Upper lobe of left lung (tissue), 6 donors: ENCODE measurements at places on chromosomes 16 and 17. TPM values are rescaled to one million over a fixed set of nuclear protein-coding genes. Genes with fewer than 3 reads are reported as not detected.

GRCh38 chr17:50468304-50469207 is at the start of gene CHAD:
Gene CHAD (minus strand): TSS chr17:50468880. CDS start chr17:50468813, 67 bp downstream.
- DNase-seq, result no peak

DNA sequence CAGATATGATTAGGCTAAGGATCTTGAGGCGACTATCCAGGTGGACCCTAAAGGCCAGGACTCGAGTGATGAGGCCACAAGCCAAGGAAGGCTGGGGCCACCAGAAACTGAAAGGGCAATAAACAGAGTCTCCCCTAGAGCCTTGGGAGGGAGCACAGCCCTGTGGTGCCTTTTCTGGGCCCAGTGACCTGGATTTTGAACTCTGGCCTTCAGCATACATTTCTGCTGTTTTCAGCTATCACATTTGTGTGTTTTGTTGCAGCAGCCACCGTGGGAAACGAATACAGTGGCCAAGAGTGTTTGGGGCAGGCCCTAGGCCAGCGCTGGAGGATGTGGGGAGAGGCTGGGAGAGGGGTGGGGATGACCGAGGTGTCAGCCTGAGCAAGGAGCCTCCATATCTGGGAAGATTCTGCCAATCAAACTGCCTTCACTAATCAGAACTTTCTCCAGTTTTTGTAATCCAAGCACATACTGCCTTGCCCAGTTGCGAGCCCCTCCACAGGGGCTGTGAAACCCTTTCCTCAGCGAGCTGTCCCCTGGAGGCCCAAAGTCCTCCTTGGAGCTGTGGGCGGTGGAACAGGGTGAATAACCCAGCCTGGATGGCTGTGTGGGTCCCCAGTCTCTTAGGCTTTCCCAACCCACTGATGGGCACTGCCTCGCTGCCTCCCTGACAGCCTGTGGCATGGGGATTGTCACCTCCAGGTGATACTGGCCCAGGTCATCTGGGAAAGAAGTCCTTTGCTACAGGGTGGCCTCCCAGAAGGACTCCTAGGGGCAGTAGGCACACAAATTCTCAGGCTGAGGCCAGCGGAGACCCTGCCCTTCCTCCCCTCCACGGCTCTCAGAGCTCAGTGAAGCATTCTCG is 16.8 kb downstream of the B9D1 start:
- peak; percentile 18 for DNase-seq

The TNS4 gene
- 2.1 TPM for total RNA-seq

The STX1B gene
- total RNA-seq, result 0.46 TPM

DNA sequence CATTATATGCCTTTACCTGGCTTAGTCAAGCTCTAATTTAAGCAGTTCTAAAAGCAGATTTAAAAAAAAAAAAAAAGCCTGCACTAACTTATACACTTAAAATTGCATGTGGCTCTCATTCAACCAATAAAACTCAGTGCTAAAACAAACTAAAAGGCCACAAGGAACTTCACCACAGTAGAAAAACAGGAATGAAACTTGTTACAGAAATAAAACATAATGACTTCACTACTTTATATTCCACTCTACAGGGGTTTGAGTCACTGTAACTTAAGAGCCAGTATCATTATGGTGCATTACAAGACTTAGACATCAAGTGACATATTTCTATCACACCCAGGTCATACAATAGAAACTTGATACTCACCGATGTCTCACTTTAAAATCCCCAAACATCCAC is 11.1 kb downstream of the CA10 start:
- DNase-seq, result no peak

GRCh38 chr17:67594115-67594880 is 123.4 kb upstream of the NOL11 start:
- no peak for DNase-seq

- DNase-seq, result no peak
Observed at GRCh38 chr17:56108811-56109284, 44.4 kb upstream of the ANKFN1 start.

DNA sequence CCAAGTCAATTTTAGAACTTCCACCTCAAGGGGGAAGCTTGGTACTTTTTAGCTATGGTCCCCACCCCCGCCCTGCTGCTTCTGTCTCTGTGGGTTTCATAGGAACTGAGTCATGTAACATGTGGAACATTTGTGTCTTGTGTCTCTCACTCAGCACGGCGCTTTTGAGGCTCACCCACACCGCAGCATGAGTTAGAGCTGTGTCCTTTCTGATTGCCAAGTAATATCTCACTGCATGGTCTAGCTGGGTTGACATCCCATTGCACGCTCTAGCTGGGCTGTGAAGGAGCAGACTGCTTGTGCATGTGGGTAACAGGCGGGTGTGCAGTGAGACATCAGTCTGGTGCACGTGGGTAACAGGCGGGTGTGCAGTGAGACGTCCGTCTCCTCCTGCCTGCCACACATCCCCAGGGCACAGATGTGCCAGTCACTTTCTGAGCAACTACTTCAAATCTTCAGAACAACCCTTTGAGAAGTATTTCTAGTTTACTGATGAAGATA is 26.4 kb upstream of the SLC7A5 start:
- peak; percentile 61 for DNase-seq

GRCh38 chr17:34601416-34601815 is 22.0 kb downstream of the TMEM132E start:
- no peak for DNase-seq

GRCh38 chr16:1788095-1788707 is 5.3 kb downstream of the IGFALS start:
- no peak for DNase-seq

GRCh38 chr17:63275318-63275970 is 170.7 kb downstream of the CYB561 start:
- DNase-seq, result no peak

GRCh38 chr16:57694725-57695679 is at the start of gene DRC7:
Gene DRC7 (plus strand): TSS chr16:57694806. CDS start chr16:57697950, 3,144 bp downstream.
- peak; percentile 16 for DNase-seq

DNA sequence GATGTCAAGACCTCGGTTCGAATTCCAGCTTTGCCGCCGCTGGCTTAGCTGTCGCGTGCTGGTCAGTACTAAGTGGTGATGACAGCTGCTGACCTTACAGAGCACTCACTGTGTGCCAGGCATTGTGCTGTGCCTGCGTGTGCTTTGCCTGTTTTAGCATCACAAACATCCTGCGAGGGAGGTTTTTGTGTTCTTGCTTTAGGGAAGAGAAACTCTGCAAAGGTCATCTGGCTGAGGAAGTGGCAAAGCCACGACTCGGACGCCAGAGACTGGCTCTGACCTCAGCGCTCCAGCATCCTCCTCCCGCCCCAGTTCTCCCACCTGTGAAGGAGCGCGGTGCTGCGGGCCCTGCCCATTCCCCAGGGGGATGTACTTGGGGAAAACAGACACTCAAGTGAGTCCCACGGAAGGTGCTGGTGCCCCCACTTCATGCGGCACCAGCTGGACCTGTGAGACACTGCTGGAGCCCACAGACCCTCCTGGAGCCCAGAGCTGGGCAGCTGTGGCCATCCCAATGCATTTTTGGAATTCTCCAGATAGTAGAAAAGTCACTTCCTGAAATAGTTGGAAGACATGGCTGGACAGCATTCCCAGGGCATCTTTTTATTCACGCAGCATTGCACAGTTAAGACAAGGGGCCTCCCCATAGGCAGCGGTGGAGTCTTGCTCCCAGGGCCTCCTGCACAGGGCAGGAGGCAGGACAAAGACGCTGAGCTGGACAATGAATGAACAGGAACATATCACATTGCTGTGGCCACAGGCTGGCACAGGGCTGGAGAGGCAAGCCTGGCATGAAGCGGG is 20.0 kb upstream of the HERPUD1 start:
- DNase-seq, result peak; percentile 76

The GNGT2 gene
- 8.8 TPM for total RNA-seq

- peak; percentile 90 for DNase-seq
Observed at GRCh38 chr17:77423589-77424451, 283.1 kb downstream of the SEC14L1 start.

- no peak for DNase-seq
Observed at GRCh38 chr16:81634380-81635062, 144.6 kb upstream of the PLCG2 start.

- DNase-seq, result peak; percentile 22
Observed at GRCh38 chr17:50587571-50587970, 27.1 kb downstream of the CACNA1G start.

DNA sequence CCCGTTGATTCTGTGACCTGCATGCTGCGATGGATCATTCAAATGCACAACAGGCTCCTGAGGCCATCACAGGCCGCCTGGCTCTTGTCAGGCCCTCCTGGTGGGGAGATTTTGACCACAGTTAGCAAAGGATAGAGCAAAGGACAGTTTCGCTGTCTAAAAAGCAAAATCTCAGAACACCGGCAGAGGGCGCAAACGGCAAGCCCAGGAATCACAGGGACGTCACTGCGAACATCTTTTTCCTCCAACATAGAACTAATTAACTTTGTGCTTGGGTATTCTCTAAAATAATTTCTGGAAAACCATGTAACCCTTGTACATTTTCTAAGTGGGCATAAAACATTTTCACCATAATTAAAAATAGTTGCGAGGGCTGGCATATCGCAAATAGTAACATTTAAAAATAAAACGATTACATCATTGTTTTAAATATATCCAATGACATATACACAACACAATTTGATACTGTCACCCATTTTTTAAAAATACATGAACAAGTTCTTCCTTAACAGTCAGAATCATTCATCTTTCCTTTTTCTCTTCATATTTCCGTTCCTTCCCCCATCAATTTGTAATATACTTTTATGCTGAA is 19.7 kb upstream of the SLC47A1 start:
- DNase-seq, result peak; percentile 59

DNA sequence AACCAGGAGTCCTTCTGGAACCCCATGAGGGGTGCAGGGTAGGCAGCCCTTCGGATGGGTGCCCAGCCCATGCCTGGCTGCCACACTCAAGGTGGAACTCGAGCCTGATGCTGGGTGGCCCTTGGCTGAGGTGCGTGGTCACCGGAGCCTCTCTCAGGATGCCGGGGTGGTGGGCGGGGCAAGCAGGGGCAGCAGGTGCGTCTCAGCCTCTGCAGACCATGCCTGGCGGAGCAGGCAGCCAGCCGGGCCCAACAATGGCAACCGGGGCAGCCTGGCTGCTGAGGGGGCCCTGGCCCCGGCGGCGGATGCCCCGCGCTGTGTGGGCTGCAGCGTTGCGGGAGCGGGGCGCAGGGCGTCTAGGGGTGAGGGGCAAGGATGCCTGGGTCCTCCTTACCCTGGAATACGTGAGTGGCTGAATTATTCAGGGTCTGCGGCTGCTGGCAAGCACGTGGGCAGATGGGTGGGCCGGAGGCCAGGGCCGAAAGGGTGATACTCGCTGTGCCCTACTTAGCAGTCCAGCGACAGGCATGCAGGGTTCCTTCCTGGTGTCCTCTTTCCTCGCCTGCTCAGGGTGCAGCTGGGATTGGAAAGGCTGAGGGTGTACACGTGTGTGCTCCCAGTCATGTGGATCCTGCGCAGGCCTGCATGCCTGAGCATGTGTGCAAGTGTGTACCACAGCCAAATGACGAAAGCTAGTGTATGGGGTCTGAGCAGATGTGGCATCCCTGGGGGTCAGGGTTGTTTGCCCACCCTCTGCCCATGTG is 14.6 kb downstream of the MYO15A start:
- DNase-seq, result no peak

The MYH2 gene
- total RNA-seq, result not detected

The TP53TG3F gene
- total RNA-seq, result not detected

The BAIAP3 gene
- total RNA-seq, result 8.6 TPM

GRCh38 chr17:9072696-9073339 is 51.5 kb downstream of the NTN1 start:
- peak; percentile 38 for DNase-seq

The CD68 gene
- 325 TPM for total RNA-seq

DNA sequence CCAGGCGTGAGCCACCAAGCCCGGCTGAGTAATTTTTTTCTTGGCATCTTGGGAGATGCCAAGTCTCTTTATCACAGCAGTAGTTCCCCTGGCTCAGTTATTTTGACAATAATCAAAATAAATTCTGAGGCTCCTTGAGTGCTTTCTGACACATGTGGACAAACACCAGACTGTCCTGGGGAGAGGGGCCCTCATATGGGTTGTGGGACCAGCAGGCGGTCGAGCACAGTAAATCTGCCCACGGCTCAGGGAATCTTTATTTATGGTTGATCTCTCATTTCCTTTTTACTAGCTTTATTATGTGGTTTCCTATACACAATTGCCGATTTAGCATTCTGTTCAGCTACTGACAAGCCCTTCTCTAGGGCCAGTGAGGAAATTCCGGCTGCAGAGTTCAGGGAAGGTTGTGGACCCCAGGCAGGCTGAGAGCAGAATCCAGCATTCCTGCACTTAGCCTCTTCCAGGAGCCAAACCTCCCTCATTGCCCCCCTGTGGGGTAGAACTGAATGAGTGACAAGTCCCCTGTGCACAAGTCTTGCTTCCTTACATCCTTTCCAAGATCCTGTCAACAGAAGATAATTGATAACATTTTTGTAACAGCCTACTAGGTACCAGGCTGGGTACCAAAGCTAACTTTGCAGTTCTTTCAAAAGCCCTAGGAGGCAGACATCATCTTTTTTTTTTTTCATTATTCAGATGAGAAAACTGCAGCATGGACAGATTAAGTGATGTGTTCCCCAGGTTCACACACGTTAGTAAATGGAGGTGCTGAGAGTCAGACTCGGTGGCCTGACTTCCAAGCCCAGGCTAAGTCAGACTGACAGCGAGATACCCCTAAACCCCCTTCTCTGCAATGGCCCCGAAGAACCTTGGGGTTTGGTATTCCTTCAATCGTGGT is 40.2 kb downstream of the HS3ST3B1 start:
- no peak for DNase-seq

- DNase-seq, result no peak
Observed at GRCh38 chr16:75273054-75273925, 21.9 kb upstream of the BCAR1 start.

- no peak for DNase-seq
Observed at GRCh38 chr17:57296231-57296630, 39.9 kb downstream of the MSI2 start.

DNA sequence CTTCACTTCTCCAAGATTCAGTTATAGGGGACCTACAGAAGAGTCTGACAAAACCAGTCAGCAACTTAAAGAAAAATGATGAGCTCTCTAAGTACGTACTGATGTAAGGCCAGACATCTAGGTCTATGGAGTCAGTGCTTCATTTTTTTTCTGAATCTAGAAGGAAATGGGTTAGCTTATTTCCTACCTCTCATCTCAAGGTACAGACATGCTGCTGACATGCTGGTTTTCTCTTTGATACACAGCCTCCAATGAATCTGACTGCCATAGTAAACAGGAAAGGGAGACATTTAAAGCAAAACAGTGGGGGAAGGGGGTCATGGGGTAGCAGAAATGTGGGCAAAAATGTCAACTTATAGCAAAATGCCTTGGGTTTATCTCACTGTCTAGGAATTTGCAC is 16.4 kb downstream of the CDR2 start:
- no peak for DNase-seq

The ASGR1 gene
- total RNA-seq, result not detected

GRCh38 chr17:48841395-48841831 is 10.6 kb downstream of the CALCOCO2 start:
- no peak for DNase-seq

- peak; percentile 95 for DNase-seq
Observed at GRCh38 chr17:14308965-14309879, 8.3 kb downstream of the HS3ST3B1 start.

DNA sequence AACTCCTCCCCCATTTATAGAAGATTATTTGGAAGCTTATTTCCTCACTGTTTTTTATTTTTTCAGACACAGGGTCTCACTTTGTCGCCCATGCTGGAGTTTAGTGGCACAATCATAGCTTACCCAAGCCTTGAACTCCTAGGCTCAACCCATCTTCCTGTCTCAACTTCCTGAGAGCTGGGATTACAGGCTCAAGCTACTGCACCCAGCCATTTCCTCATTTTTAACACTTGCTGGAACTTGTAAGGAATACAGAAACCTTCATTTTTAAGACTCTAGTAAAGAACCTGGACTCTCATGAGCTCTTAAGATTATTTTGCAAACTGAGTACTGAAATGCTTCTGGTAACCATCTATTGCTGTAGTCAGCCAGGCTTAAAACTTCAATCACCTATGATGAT is 29.9 kb downstream of the KANSL1 start:
- DNase-seq, result no peak

GRCh38 chr16:63904930-63905329 is 1216.9 kb downstream of the CDH11 start:
- DNase-seq, result no peak
